ENCODE measurements at places on chromosomes 7 and 10. TPM values are rescaled to one million over a fixed set of nuclear protein-coding genes. Genes with fewer than 3 reads are reported as not detected.

DNA sequence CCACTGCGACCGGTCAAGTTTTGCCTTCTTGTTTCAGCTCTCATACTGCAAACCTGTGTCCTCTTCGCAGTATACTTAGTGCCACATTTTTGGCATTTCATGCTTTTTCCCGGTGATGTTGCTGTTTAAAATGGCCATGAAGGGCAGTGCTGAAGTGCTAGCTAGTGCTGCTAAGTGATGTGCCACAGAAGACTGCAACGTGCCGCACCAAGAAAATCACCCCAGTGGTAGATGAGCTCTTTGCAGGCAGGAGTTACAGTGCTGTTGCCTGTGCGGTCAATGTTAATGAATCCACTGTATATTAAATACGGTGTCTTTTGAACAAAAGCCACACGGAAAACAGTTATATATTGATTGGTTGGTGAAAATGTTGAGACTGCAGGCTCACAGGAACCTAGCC is 120.3 kb downstream of the ANLN start:
- DNase-seq: no peak

Gene PIP
- polyA plus RNA-seq: not detected

GRCh38 chr10:24430591-24430990 is 221.7 kb downstream of the KIAA1217 start:
- DNase-seq: no peak

Gene DGKI
- 0.53 TPM for polyA plus RNA-seq

GRCh38 chr7:112481833-112482670 is 1.3 kb downstream of the LSMEM1 start:
- no peak for DNase-seq

DNA sequence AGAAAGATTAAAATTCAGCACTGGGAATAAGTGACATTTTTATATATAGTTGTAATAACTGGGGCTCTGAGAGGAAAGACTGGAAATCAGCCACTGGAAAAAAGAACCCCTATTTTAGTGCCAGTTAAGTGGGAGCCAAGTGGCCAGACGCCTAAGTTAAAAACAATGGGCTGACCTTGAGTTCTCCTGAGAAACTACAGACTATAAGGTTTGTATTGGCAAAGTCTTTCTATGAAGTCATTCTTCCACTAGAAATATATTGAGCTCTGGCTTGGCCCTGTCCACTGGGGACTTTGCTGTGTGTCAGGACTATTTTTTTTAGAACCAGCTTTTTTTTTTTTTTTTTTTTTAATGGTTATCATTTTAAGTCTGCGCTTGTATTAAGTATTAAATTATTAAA is 210.6 kb upstream of the FZD8 start:
- DNase-seq: no peak

DNA sequence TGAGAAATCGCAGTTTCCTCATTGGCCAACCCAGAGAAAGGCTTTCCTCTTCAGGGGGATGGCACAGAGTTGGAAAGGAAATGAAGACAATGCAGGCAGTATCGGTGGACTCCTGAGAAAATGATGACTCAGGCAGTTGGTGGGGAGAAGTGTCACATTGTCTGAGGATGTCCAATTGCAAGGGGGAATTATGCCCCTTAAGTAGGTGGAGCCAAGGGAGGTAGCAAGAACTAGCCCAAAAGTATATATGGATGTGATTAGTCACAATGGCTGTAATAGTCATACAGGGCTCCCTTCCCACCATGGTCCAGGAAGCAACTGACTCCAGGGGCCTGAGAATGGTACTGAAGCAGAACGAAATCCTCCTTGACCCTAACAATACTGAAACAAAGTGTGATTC is 58.3 kb upstream of the EGFR start:
- DNase-seq: no peak

DNA sequence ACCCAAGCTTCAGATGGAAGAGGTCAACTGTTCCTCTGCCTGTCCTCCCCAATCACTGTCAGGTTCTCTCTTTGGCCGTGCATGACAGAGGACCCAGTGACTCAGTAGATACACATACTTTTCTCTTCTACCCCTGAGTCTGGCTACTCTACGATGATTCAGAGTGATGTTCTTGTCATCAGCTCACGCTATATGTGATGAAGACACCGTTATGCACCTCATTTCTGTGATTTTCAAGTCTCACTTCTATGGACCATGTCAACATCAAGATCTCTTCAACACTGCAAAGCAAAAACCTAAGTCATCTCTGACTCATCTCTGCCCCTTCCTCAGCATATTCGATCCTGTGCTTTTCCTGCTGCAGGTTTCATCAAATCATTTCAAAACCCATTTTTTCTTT is 76.6 kb upstream of the DGKI start:
- DNase-seq: no peak
